ENCODE measurements at places on chromosomes 2 and 18. TPM values are rescaled to one million over a fixed set of nuclear protein-coding genes. Genes with fewer than 3 reads are reported as not detected.

- H3K4me3 ChIP-seq = no peak overlapping the region
- H3K27me3 ChIP-seq = no peaks in the 10 kb centered on the region
- no peak overlapping the region for H3K27ac ChIP-seq
- no peak for DNase-seq
- H3K36me3 ChIP-seq = no peaks in the 10 kb centered on the region
- H3K4me1 ChIP-seq = no peaks in the 10 kb centered on the region
Measured at GRCh38 chr2:11410101-11410500, 55.9 kb downstream of the E2F6 start.

DNA sequence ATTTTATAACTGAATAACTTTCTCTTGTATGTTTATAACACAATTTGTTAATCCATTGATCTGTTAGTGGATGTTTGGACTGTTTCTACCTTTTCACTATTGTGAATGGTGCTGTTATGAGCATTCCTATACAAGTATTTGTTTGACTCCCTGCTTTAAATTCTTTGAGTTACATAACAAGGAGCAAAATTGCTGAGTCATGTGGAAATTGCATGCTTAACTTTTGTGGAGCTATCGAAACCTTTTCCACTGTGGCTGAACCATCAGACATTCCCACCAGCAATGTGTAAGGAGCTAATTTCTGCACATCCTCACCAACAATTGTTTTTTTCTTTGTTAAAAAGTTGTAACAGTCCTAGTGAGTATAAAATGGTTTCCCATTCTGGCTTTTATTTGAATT lies 415.5 kb downstream of the CBLN2 start:
- H3K36me3 ChIP-seq = no peaks in the 10 kb centered on the region
- no peak for DNase-seq
- no peak overlapping the region for H3K4me3 ChIP-seq
- no peak overlapping the region for H3K27ac ChIP-seq
- H3K27me3 ChIP-seq = no peaks in the 10 kb centered on the region
- H3K4me1 ChIP-seq = no peaks in the 10 kb centered on the region

The RGPD4 gene
- 0.02 TPM for polyA plus RNA-seq

GRCh38 chr2:109458512-109458911 lies 155.3 kb downstream of the SEPTIN10 start:
- no peak for DNase-seq
- H3K4me3 ChIP-seq = no peak overlapping the region
- no peak overlapping the region for H3K27ac ChIP-seq
- H3K4me1 ChIP-seq = no peaks in the 10 kb centered on the region
- H3K27me3 ChIP-seq = no peaks in the 10 kb centered on the region

The TCF4 gene
- polyA plus RNA-seq = 39.1 TPM

DNA sequence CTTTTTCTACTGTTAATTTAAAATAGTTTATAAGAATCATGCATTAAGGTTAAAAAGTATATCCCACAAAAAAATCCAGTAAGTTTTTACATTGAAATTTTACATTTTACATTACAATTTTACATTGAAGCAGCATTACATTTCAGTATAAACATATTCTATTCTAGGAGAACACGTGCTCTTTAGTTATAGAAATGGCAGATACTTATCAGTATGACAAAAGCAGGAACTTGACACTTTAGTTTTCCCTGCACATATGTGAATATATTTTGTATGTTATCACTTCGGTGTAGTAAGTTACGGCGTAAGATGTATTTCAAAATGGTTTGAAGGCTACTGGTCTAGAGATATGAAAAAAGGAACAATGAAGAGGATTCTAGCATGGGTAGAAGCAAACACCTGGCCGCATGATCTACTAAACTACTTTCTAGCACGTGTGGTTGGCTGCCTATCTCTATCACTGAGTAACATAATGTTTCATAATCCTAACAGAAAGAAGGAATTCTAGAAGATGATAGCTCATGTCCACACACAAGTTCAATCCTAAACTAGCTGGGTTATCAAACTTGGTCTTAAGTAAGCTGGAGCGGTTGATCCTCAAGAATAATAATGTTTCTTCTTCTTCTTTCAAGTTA lies 5.4 kb downstream of the IMMT start:
- no peak overlapping the region for H3K27ac ChIP-seq
- peaks cover 15% of the 10 kb centered on the region for H3K4me1 ChIP-seq
- peaks cover 9% of the 10 kb centered on the region for H3K36me3 ChIP-seq
- no peak for DNase-seq
- no peaks in the 10 kb centered on the region for H3K27me3 ChIP-seq

GRCh38 chr2:7121851-7122250 lies 204.6 kb downstream of the RNF144A start:
- no peak overlapping the region for H3K27ac ChIP-seq
- H3K36me3 ChIP-seq = no peaks in the 10 kb centered on the region
- no peaks in the 10 kb centered on the region for H3K27me3 ChIP-seq
- H3K4me3 ChIP-seq = no peak overlapping the region

The ADGRF3 gene
- 0.10 TPM for polyA plus RNA-seq

GRCh38 chr2:205864491-205864890 lies 182.2 kb downstream of the NRP2 start:
- no peak overlapping the region for H3K4me3 ChIP-seq
- no peak overlapping the region for H3K27ac ChIP-seq
- no peaks in the 10 kb centered on the region for H3K4me1 ChIP-seq
- DNase-seq = no peak
- H3K27me3 ChIP-seq = no peaks in the 10 kb centered on the region

The LYG2 gene
- not detected for polyA plus RNA-seq

GRCh38 chr18:11993264-11993916 lies 12.1 kb downstream of the IMPA2 start:
- H3K27me3 ChIP-seq = peaks cover 84% of the 10 kb centered on the region
- no peak overlapping the region for H3K27ac ChIP-seq
- no peak for DNase-seq

DNA sequence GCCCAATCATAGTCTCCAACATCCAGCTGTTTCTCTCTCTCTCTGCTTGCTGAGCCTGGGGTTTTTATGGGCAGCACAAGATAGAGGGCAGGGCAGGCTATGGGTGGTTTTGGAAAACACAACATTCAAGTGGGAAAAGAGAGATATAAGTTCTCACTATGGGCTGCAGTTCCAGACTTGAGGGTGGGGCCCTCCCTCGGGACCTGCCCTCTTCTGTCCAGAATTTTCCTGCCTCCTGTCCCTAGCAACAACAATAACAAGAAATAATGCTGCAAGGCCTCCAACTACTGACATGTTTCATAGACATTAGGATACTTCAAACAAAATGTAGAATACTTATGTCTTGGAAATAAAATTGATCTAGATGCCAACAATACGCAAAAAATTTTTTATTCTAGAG lies 107.8 kb downstream of the C18orf54 start:
- no peak overlapping the region for H3K4me3 ChIP-seq
- DNase-seq = no peak
- no peaks in the 10 kb centered on the region for H3K36me3 ChIP-seq
- no peaks in the 10 kb centered on the region for H3K4me1 ChIP-seq

DNA sequence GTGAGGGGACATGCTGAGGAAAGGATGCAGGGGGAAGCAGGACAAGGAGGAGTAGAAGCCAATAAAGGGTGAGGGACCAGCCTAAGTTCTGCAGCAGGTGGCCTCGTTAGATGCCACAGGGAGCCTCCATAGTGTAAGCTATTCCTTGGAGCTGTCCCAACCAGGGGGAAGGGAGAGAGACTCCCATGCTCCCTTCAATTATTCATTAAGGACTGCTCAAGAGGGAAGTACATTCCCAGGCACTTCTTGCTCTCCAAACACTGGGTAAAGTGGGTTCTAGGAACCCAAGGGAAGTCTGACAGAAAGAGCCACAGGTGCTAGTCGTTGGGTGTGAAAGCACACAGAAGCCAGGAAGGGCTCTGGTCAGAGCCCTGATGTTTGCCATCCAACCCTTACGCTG lies 193.7 kb downstream of the SLC39A10 start:
- no peak overlapping the region for H3K27ac ChIP-seq
- H3K36me3 ChIP-seq = no peaks in the 10 kb centered on the region
- no peak overlapping the region for H3K4me3 ChIP-seq
- DNase-seq = no peak
- H3K27me3 ChIP-seq = no peaks in the 10 kb centered on the region

The TMEM178A gene
- polyA plus RNA-seq = 0.60 TPM

DNA sequence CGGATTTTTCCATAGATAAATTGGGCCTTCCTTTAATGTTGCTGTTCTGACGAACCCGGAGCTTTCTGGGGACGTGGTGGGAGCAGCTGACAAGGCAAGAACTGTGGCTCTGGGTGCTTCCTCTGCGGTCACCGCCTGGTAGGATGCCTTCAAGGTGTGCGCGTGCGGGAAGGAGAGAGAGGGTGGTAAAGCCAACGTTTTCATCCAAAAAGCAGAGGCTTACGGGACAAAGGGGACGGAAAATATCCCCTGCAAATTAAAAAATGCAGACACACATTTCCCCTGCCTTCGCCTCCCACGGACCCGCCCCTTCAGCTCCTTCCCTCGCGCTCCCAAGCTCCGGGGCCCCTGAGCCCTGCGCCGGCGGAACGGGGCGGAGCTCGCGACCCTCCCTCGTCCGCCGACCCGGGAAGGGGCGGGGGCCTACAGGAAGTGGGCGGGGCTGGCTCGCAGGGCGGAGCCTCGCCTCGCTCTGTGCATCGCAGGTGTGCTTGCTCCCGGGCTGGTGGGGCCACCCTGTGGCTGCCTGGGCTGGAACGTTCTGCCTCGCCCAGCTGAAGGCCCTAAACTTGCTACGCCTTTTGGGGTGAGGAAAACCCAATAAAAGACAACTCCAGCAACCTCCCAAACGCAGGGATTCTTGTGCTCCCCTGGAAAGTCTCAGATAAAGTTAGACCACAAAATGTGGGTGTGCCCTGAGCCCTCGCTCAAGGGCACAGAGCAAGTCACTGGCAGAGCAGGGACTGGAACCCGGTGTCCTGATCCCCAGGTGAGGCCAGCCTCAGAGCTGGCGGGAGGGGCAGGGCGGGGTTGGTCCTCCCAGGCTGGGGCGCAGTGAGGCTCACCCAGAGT lies 25.4 kb upstream of the SLC66A3 start:
- H3K27me3 ChIP-seq = no peaks in the 10 kb centered on the region
- peak overlapping the region; percentile 3 for H3K27ac ChIP-seq
- peak; percentile 96 for DNase-seq

The DSG4 gene
- not detected for polyA plus RNA-seq

The RBMS1 gene
- polyA plus RNA-seq = 63.8 TPM

The CCDC85A gene
- 48.7 TPM for polyA plus RNA-seq

DNA sequence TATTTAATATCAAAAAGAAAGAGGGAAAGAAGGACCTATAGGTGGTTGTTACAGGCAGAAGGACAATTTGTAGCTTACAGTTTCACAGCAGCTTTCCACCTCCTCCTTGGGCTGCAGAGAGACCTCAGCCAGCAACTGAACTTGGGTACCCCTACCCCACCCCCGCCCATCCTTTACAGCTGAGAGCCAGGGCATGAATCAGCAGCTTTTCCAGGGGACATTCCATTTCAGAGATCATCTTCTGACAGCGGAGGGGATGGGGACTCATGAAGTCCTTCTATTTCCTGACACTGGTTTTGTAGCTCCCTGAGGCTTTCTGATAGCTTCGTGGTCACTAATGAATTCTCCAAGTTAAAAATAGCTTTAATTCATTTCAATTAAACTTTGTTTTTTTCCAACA lies 96.4 kb downstream of the ITGB1BP1 start:
- H3K27ac ChIP-seq = peak overlapping the region; percentile 55
- DNase-seq = no peak
- H3K4me1 ChIP-seq = peaks cover 11% of the 10 kb centered on the region

DNA sequence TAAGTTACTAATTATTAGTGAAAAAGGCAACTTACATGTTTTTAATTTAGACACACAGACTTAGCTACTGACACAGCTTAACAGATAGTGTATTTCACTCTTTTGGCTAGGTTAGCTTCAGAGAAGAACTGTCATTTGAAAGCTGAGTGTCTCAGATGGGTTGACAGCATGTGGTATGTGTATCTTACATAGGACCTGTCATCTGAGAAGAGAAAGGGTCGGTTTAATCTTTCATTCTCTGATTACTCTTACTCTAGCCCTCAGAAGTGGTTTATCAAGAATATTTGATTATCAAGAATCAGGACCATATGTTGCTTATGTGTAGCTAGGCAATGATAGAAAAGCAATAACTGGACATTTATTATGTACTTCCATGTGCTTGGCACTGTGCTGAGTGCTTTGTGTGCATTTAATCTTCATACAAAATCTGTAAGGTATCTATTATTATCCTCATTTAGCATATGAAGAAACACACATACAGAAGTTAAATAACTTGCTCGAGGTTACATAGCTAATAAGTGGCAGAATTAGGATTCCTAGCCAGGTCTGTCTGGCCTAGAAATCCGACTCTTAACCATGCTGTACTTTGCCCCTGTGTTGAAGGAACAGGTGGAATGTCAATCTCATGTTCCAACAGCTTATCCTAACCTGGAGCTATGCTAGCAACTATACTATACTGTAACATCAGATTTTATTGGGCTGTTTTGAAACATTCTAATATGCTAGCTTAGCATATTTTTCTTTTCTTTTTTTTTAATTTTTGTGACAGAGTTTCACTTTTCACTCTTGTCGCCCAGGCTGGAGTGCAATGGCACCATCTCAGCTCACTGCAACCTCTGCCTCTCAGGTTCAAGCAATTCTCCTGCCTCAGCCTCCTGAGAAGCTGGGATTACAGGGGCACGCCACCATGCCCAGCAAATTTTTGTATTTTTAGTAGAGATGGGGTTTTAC lies 28.4 kb downstream of the CFLAR start:
- H3K27me3 ChIP-seq = no peaks in the 10 kb centered on the region
- peak; percentile 69 for DNase-seq
- H3K27ac ChIP-seq = peak overlapping the region; percentile 24
- H3K36me3 ChIP-seq = peaks cover 51% of the 10 kb centered on the region
- peaks cover 6% of the 10 kb centered on the region for H3K4me1 ChIP-seq

The ASXL3 gene
- not detected for polyA plus RNA-seq
